Naive B cell (primary cell): ENCODE measurements at places on chromosomes 5 and 9.
A peak's percentile ranks its signal among the peaks of the same experiment; 100 is the strongest.

DNA sequence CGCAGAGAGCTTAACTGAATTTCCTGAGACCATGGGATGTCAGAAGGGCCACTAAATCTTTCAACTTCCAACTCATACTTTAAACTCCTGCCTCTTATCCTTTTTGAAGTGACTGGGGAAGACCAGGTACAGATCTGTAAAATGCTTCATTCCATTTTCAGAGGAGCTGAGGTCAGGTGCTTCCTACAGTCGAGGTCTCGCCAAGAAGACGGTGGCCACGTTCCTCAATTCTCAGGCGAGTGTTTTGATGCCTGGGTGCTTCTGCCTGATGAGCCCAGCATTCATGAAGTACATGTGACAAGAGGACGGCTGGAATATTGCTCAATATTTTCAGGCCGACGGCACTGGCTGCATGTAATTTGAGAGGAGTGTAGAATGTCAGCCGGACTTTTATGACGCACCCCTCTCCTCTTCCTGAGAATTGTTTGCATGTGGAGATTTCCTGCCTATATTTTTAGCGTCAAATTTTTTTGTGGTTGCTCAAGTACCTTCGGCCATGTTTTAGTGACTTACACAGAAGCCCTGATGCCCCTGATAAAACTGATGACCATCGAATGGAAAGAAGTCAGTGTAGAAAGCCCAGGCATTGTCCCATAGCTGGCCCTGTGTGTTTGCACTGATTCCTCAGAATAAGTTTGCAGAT lies 38.8 kb upstream of the GLRX start:
- DNase-seq = peak; percentile 21

- no peak for DNase-seq
Observed at GRCh38 chr5:168890816-168891812, 311.9 kb upstream of the PANK3 start.

DNA sequence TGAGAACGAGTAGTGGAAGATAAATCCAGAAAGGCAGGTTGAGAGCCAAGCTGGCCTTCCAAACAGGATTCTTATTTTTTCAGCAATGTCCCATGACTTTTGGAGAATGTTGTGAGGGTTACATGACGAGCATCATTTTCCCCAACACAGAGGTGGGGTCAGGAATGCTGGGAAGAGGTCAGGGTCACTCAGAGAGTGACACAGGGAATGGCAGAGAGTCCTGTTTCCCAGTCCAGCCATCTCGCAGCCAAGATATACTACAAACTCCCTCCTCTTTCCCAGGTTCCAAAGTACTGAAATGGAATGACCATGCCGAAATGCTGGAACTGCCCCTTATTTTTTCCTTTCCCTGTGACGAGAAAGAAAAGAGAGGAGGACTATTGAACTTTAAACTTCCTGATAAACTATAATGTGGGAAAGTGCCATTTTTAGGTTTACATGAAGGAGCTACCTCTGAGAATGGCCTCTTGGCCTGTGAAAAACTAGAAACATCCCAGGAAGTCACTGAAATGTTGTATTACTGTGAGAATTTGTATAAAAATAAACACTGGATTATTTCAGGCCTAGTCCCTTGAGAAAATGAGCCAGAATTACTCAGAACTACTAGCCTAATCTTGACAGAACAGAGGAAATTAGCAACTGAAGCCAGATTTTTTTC lies 420.4 kb downstream of the CETN3 start:
- DNase-seq = no peak

GRCh38 chr9:79155308-79155707 lies 416.5 kb upstream of the TLE4 start:
- DNase-seq = no peak

- DNase-seq = no peak
Observed at GRCh38 chr9:87497604-87498045, at the start of gene DAPK1. Gene DAPK1 (plus strand): TSS chr9:87497867. CDS start chr9:87499078, 1,211 bp downstream.

- no peak for DNase-seq
Observed at GRCh38 chr5:91741764-91742505, 358.8 kb upstream of the ARRDC3 start.

GRCh38 chr5:123482258-123482657 lies 29.7 kb upstream of the CSNK1G3 start:
- no peak for DNase-seq

- DNase-seq = peak; percentile 49
Observed at GRCh38 chr5:56815658-56816545, 553 bp downstream of the MAP3K1 start.

DNA sequence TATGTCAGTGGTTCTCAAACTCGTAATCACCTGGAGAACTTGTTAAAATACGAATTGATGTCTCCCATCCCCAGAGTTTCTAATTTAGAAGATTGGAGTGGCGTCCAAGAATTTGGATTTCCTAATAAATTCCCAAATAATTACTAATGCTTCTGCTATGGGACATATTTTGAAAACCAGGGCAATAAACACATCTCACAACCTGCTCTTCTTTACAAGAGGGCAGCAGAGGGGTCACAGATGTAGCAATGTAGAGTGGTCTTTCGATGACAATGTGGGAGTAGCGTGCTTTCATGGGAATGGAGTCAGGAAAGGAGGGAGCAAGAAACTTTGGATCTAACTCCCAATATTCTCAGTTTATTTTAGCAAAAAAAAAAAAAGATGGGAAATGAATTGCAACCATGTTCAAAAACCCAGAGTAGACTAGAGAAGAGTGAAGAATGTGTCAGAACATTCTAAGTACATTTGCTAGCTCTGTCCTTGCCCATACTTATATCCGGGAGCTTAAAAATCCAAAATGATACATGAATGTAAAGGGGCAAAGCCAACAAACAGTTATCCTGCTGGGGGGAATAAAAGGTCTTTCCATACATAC lies 33.8 kb upstream of the ALDH1A1 start:
- no peak for DNase-seq

GRCh38 chr5:118647587-118647986 lies 340.8 kb downstream of the DTWD2 start:
- DNase-seq = no peak

- no peak for DNase-seq
Observed at GRCh38 chr5:148687427-148687826, 33.1 kb upstream of the HTR4 start.

- no peak for DNase-seq
Observed at GRCh38 chr9:124793015-124793541, 16.1 kb downstream of the OLFML2A start.

GRCh38 chr9:3507395-3508077 lies 18.3 kb downstream of the RFX3 start:
- no peak for DNase-seq

- DNase-seq = no peak
Observed at GRCh38 chr9:127219520-127219919, 45.1 kb upstream of the GARNL3 start.

- DNase-seq = no peak
Observed at GRCh38 chr9:133714606-133715294, 23.4 kb downstream of the SARDH start.

- DNase-seq = no peak
Observed at GRCh38 chr9:9552665-9553064, 1060.1 kb downstream of the PTPRD start.

DNA sequence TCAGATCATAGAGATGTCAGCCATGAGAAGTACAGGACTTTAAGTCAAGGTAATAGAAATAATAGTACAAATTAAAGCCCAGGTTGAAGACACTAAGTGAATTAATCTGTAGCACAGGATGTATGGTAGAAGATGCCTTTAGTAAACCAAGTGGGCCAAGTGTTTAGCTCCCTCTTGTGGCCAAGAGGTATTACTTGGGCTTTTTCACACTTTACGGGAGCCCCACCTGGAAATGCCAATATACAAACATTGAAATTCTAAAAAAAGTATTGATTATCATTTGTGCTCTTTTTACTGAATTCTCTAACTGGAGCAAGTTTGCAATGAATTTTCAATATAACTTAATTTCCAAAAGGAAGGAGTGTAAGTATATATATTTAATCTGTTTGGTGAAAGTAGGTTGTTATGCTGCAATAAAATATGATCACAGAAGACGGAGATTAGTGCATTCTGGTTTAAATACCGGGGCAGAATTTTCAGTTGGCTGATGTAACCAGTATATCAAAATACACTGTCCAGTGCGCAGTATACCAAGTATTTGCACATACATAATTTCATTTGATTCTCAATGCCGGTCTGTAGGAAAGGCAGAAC lies 84.7 kb downstream of the PARP8 start:
- peak; percentile 55 for DNase-seq

DNA sequence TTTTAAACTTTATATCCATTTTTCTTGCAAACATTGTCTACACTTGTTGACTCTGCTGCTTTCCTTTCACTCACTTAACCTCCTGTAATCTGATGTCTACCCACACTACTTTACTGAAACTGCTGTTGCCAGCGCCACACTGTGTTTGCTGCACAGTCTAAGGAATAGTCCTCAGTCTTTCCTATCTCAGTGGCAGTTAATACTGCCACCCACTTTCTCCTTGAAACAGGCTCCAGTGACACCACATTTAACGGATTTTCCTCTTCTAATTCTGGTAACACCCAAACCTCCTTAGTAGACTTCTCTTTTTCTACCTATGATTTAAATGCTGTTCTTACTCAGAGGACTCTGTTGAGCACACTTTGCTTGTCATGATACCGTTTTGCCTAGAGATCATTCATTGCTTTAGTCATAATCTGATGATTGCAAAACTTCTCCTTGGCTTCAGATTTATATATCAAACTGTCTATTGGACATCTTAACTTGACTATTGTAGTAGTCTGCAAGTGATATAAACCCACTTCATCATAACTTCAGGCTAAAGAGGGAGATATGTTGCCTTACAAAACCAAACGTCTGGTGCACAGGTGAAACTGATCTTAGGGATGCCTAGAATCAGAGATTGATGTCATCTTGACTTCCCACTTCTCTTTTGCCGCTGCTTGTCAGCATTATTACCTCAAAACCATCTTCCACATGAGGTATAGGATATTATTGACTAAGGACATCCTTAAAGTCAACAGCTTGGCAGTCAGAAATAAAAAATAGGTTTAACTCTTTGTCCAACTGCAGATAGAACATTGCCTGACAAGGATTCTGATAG lies 94.1 kb downstream of the CDC42SE2 start:
- peak; percentile 36 for DNase-seq

GRCh38 chr5:147906326-147907095 lies at the start of gene C5orf46:
Gene C5orf46 (minus strand): TSS chr5:147906538. CDS start chr5:147906501, 37 bp downstream.
- DNase-seq = no peak

- DNase-seq = no peak
Observed at GRCh38 chr5:140420665-140421361, 19.2 kb downstream of the ANKHD1 start.

GRCh38 chr5:61332851-61333320 lies 828 bp downstream of the ZSWIM6 start:
- DNase-seq = no peak

GRCh38 chr5:96978812-96979449 lies 43.1 kb downstream of the LNPEP start:
- DNase-seq = no peak

DNA sequence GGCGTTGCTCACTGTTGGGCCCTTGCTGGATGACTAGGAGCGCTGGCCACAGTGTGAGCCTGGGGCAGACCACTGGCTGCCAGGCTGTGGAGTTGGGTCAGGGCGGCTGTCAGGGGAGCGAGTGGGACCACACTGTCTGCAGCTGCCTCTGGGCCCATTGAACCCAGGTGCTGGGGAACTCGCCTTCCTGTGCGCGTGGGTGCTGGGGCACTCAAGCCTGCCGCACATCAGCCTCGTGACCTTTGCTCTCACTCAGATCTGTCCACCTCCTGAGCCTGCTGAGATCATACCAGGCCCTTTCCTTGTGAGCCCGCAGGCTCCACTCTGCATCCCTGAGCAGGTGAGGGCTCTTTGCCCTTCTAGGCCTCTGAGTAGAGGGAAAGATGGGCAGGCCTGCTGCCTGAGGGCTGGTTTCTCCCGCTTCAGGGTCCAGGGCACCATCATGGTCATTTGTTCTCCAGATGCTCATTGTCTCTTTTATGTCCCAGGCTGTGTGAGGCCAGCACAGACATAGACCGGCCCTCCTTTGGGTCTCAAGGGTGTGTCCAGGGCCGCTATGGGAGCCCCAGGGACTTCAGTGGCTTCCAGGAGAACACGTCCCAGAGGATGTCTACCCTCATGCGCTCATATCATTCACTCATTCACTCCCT lies 26.5 kb downstream of the WNK2 start:
- DNase-seq = no peak

- no peak for DNase-seq
Observed at GRCh38 chr5:163104464-163104863, 332.9 kb upstream of the CCNG1 start.

DNA sequence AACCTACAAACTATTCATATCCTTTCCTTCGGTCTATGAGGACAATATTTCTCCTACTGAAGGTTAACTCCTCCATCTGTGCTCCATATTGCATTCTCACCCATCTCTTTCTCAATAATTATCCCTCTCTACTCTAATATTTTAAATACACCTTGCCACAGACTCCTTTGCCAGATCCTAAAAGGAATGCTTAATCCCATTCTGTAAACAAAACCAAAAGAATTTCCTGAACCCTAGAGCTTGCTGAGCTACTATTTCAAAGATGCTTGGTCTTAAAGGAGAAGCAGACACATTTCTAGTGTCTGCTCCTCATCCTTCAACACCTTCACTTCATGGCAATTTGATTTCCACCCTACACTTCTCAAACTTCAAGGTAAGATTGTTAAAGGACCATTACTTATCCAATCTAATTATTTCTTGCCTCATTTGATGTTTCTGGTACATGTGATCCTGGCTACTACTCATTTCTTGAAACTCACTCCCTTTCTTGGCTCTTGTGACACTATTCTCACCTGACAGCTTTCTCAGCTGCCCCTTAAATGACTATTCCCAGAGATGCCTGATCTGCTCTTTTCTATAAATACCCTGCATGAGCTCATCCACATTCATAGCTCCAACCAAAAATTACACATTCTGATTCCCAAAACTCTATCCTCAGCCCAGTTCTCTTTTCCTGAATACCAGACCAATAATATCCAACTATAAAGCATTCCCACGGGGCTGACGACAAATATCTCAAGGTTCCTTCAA lies 20.2 kb downstream of the HOMER1 start:
- DNase-seq = no peak

DNA sequence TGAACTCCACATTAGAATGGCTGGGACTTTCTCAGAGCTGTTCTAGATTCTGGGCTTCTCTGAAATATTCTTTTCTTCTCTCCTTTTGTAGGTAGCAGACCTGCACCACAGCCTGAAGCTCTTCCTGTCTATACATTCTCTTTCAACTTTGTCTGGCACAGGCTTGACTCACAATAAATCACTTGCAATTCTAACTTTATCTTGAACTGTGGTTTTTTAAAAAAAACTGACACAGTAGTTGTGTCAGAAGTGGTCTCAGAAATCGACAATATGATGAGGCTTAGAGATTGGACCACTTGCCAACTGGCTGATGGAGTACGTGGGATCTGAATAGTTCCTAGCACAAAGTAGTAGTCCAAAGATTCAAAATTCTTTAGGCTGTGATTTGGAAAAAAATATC lies 24.1 kb upstream of the CDH9 start:
- DNase-seq = no peak
